ENCODE measurements at places on chromosomes 1 and 21.

- no peak for DNase-seq
Measured at GRCh38 chr21:25885405-25885804, 150.6 kb downstream of the GABPA start.

DNA sequence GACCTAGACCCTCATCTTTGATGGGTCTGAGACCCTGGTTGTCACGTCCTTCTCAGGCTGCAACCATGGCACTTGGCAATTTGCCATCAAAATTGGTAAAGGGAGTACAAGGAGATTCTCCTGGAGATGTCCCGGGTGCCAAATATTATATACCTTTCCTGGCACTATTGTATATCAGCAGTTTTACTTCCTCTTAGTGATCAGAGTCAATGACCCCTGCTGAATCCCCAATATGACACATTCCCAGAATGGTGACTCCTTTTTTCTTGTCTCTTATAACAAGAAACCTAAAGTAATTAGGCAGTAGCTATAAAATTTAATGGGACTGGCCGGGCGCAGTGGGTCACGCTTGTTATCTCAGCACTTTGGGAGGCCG lies 39.6 kb upstream of the CDC42BPA start:
- DNase-seq: no peak

GRCh38 chr21:45981151-45982091 lies at the start of gene COL6A1:
Gene COL6A1 (plus strand): TSS chr21:45981770. CDS start chr21:45981851, 81 bp downstream.
- DNase-seq: peak; percentile 9

DNA sequence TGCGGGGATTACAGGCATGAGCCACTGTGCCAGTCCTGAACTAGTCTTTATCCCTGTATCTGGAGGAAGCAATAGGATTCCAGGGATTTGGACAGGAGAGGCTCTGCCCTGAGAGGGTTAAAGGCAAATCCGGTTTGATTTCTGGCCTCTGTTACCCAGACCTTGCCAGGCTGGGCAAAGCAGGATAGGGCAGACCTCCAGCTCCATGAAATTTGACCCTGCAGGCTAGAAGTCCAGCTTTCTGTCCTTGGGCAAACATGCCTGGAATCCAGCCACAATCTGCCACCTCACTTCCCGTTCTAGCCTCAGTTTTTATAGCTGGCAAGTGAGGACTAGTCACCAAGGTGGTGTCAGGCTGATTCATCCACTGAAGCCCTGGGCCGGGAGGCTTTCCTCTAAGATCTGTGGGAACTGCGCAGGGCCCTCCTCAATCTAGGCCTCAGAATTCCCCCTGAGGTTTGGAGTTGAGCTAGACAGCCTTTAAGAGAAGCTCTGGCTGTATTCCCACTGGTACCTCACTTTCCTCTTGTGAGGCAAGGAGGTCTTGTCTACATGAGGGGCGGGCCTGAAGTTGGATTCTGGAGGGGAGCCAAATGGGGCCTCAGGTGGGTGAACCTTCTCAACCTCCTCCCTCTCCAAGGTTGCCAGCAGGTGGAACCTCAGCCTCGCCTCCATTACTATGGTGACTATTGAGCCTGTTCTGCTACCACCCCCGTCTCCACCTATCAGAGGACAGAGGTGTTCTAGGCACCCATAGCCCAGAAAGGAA lies 7.0 kb upstream of the P3R3URF start:
- DNase-seq: no peak

- DNase-seq: no peak
Measured at GRCh38 chr1:38025664-38026063, 13.1 kb downstream of the UTP11 start.

- no peak for DNase-seq
Measured at GRCh38 chr1:11794446-11795237, 11.1 kb downstream of the MTHFR start.

DNA sequence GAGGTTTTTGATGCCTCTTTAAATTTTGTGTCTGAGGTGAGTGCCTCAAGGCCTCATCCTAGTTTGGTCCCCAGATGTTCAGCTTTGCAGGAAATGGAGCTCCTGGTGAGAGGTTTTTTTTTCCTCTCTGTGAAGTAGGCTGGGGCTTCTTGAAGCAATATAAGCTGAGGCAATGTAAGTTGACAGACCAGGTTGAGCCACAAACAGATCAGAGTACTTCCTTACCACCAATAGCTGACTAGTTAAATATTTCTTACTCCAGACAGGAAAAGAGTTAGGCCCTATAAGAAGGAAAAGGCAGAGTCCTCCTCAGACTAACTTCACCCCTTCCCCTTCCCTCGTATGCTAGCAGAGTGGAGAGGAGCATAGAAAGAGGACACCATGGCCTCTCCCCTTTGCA lies 341.0 kb downstream of the LMO4 start:
- no peak for DNase-seq

DNA sequence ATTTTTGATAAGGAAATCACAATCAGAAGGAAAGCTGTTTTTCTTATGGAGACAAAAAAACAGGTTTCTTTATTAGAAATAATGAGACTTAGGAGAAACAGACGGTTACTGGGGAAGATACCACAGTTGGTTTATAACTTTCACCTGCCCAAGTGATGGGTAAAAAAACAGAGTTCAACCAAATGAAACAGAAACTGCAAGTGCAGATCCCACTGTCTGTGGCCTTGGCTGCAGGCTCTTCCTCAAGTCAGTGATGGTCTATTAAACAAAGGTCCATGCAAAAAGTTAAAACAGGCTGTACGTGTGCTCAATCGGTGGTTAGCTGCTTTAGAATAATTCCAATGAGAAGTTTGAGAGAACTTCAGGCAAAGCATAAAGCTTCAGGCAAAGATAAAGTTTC lies 112.1 kb upstream of the NEGR1 start:
- no peak for DNase-seq

DNA sequence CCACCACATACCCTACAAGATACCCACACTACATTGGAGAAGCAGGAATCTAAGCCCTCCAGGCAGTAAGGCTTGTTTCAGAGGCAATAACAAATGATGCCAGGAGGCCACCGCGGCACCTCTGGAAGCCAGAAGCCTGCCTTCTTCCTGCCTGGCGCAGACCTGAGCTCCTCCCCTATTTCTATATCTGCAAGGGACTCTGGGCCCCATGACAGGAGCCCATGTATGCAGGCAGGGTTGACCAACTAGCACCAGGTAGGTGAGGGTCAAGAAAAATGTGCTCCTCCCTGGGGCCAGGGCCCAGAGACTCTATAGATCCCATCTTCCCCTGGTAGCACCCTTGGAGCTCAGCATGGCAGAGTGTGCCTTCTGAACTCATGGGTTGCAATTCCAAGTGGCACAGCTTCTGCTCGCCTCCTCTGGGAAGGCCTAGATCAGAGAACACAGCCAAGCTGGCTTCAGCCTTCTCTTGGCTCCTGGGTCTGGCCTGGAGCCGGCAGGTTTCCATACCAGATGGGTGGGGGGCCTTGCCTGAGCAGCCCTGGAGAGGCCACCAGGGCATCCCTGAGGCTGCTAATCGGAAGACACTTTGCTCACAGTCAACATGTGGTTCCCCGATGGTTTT lies 85.1 kb downstream of the STUM start:
- no peak for DNase-seq

DNA sequence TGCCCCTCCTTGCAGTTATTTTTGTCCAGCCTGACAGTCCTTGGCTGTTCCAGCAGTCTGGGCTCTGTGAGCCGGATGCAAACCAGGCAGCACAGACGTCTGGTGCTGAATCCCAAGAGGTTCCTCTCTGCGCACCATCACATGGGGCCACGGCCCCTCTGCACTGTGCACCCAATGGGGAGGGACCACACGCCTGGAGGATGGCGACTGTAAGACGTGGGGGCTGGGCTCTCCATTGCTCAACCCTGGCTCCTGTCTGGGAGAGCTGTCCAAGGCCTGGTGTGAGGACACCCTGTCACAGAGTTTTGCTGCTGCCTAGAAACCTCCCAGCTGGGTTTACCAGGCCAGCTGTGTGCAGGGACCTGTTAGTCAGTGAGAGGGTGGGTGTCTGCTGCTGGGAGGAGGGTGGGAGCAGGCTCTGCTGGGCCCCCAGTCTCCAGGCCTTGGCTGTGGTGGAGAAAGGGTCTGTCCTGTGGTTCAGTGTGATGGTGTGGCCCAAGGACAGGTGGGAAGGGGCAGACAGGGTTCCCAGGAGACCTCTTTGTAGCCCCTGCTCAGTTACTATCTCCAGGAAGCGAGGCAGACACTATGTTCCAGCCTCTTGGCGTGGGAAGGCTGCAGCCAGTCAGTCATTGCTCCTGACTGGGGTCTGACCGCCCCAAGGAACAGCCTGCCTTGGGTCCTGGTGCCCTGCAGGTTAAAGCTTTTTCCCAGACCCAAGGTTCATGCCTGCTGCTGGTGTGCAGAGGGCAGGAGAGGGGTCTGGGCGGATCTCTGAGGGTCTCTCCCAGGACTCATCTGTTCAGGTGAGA lies 13.8 kb downstream of the HEYL start:
- no peak for DNase-seq

DNA sequence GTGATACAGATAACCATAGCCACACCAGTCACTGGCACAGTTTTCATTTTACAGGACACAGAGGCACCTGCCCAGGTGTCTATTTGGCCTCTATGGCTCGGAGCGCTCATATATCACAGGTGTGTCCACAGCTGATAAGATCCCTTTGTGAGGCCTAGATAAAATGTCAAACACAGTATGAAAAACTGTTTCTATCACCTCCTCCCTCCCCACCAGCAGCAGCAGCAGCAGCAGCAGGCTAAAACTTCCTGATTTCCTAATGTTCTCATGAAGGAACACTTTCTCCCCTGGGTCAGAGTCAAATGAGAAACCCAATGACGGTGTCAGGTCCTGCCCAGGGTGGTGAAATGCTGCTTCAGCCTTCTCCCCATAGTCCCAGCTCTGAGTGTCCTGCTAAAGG lies 24.4 kb downstream of the ELAPOR1 start:
- DNase-seq: no peak

DNA sequence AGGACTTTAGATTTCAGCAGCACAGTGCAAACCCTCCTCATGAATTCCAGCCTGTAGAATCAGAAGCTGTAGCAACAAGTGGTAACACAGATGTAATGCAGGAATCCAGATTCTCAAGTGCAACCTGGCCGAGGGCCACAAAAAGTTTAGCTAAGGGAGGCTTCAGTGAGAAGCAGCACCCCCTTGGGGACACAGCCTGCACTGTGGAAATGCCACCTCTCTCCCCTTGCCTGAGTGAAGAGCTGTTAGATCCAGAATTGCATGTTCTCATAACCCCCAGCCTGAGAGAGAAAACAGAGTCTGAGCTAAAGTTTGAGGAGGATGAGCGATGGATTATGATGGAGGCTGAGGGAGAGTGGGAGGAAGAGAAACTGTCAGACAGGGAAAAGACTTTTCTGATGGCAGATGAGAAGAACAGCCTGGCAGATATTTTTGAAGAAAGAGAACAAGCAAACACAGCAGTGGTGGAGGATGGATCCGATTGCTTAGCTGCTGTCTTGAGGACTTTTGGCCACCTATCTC lies 80.5 kb upstream of the BMP8A start:
- no peak for DNase-seq

GRCh38 chr1:184745110-184745509 lies 9.5 kb downstream of the EDEM3 start:
- no peak for DNase-seq

GRCh38 chr1:203511930-203512329 lies 18.0 kb downstream of the OPTC start:
- no peak for DNase-seq

DNA sequence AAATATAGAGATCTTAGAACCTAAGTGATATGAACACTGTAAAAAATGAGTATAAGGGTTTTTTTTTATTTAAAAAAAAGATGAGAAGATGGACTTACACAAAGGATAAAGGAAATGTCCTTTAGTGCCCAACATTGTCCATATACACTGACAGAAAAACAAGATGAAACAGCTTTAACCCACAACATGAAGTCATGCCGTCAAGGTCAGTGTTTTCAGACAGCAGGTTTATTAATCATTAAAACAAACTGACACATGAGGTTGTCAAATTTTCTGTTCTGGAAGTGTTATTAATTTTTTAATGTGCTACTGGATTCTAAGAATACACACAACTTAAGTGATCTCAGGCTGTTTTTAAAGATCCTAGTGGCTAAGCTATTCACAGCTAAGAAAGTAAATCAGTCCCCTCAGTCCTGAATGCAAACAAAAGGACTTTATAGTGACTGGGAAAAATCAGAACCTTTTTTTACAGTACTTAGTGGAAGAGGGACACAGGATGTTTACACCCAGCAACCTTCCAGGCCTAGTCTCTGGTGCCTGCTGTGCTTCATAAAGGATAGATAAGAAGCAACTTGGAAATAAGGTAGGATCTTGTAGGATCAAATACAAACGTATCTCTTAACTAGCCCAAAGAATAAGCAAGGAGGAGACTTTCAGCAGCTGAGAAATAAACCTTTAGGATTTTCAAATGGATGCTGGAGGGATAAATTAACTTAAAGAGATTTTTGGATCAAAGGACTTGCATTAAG lies 21.9 kb upstream of the PKN2 start:
- DNase-seq: no peak

GRCh38 chr1:44405031-44405797 lies at the start of gene RNF220:
Gene RNF220 (plus strand): TSS chr1:44405255.
- no peak for DNase-seq

- no peak for DNase-seq
Measured at GRCh38 chr1:106727171-106727570, 329.3 kb upstream of the PRMT6 start.

DNA sequence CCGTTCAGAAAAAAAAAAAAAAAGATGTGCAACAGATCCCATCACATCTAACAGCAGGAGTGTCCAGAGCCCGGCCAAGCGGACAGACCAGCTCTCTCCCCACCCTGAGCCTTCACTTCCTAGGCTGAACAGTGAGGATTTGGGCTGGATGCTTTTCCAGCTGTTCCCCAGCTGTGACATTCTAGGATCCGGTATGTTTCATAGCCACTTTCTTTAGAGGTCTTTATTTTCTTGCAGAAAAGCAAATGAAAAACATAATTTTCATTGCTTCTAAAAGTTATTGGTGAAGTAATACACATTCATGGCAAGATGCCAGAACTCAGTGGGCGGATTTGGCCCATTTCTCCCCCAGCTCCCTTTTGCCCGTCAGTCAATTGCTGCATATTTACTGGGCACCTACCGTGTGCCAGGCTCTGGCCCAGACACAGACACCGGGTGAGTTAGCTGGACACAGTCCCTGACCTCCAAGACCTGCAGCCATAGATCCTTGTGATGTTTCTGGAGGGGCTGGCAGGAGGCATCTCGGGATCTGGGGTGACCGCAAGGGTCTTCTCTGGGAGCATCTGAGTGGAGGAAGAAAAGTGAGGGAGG lies 213.7 kb upstream of the VAMP3 start:
- DNase-seq: no peak

GRCh38 chr1:73104749-73105148 lies 822.4 kb upstream of the NEGR1 start:
- no peak for DNase-seq

Measured in NCI-H1048 (cell line).